ENCODE measurements at places on chromosomes 4 and X.

- no peak for DNase-seq
These were observed 8.3 kb downstream of the EFNB1 start for GRCh38 chrX:68837119-68837518.

GRCh38 chr4:2781911-2782310 is 11.0 kb upstream of the SH3BP2 start:
- no peak for DNase-seq

DNA sequence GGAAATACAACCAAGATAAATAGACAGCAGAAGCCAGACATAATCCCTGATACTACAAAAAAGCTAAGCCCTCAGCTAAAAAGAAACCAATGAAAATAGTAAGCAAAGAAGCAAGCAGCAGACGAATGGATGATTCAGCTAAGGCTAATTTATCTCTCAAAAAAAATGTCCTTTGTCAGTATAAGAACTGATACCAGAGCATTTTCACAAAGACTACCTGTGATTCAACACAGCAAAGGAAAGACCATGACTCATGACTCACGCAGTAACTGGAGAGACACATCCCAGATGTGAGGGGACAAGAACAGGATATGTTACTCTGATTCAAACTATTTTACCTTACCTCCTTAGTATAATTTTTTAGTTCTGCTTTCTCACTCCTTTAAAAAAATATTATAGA is 22.7 kb upstream of the TMPRSS11F start:
- DNase-seq: no peak

- DNase-seq: no peak
These were observed 32.4 kb downstream of the MAGEC1 start for GRCh38 chrX:141936080-141936479.

Data from fibroblast of skin of left biceps (primary cell).